Fibroblast of skin of left quadriceps (primary cell): ENCODE measurements at places on chromosomes 7 and 10.

DNA sequence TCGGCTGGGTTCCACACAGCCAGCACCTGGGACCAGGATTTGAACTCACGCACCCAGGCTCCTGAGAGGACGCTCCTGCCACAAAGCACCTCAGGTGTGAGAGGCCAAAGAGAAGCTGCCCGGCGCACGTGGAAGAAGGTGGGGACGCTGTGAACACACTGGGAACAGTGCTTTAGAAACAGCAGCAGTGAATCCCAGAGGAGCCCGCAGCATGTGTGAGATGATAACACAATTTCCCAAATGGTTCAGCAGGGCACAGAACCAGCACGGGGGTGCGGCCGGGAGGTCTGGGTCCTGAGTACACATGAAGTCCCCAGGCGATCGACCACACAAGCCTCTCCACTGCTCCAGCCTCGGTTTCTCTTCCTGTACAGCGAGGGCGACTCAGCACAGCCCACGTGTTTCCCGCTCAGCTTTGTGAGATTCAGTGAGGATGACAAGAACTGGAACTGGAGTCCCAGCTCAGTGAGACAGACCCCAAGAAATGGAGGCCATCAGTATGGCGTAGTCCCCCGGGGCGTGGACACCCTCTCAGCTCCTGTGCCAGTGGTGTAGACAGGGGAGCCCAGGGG is 188.3 kb downstream of the MAD1L1 start:
- no peak for DNase-seq

GRCh38 chr10:17782921-17783665 is 26.1 kb upstream of the MRC1 start:
- peak; percentile 24 for DNase-seq

DNA sequence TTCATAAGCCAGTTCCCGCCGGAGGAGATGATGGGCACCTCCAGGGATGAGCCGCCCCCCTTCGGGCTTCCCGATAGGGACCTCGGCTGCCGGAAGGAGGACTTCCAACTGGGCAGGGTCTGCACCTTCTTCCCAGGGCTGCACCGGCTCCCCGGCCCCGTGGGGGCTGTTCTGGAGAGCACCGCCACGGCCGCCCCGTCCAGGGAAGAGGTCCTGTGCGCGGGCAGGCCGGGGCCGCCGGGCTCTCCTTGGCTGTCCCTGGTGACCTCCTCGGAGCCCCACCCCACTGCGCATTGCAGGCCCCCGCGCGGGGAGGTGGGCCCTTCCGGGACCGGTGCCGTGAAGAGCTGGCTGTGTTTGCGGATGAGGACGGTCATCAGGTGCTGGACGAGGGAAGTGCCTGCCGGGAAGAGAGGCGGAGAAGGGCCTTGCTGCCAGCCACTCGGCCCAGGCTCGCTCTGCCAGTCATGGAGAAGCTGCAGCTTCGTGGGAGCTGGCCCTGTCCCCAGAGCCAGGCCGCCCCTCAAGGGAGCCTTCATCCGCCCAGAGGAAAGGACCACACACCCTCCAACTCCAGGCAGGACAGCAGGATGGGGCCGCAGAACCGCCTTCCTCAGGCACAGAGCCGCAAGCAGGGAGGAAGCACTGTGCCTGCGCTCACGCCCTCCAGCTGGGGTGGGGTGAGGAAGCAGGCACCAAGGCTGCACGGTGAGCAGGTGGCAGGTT is 144.4 kb downstream of the MAPK8 start:
- no peak for DNase-seq

GRCh38 chr10:74831518-74832120 is 5.2 kb downstream of the KAT6B start:
- DNase-seq = no peak

DNA sequence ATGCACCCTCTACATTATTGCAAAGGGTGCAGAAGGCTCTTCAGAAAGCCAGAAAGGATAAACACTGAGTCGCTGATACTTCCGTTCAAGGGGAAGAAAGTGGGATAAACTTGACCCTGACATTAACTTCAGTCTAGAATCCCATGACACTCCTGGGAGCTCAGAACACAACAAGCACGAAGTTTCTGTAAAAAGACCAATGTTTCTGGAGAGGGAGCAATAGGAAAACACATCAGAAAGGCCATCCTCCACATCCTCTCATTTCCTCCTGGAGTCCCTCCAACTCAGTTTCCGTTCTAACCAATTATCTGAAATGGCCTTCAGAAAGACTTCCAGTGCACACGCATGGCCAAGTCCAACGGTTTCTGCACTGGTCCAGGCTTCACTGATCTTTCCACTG is 113.5 kb downstream of the SORBS1 start:
- no peak for DNase-seq

DNA sequence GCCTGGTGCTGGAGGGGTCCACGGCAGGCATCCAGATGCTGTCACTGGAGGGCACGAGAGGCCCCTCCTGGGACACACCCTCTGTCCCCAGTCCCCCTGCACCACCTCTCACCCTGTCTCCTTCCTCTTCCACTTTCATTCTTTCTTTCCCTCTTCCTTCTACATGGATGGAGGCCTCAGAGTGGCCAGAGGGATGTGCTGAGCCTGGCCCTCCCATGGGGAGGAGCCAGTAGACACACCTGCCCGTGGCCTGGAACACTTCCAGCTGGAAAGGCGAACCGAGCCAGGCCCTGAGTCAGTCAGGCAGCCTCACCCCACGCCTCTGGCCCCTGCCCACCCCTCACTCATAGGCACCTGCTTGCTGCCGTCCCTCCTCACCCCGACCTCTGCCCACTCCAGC is 55.9 kb upstream of the MXI1 start:
- DNase-seq = no peak

- no peak for DNase-seq
These were observed 197.3 kb downstream of the PHF14 start for GRCh38 chr7:11170863-11171568.

- no peak for DNase-seq
These were observed 739 bp upstream of the MEST start for GRCh38 chr7:130490888-130491804.

GRCh38 chr10:43801140-43801539 is 152.5 kb upstream of the ZNF32 start:
- DNase-seq = no peak

DNA sequence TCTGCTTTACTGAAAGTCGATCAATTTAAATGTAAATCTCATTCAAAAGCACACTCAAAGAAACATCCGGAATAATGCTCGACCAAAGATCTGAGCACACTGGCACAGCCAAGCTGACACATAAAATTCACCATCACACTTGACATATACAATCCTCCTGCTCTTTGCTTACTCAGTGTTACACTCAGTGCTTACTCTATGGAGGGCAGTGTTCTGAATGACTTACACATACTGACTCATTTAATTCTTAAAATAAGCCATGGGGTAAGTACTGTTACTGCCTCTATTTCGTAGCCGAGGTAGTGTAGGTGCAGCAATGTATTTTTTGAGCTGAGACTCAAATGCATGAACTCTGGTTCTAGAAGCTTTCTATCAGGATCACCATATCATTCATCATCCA is 421.5 kb upstream of the LRRN3 start:
- DNase-seq = no peak

DNA sequence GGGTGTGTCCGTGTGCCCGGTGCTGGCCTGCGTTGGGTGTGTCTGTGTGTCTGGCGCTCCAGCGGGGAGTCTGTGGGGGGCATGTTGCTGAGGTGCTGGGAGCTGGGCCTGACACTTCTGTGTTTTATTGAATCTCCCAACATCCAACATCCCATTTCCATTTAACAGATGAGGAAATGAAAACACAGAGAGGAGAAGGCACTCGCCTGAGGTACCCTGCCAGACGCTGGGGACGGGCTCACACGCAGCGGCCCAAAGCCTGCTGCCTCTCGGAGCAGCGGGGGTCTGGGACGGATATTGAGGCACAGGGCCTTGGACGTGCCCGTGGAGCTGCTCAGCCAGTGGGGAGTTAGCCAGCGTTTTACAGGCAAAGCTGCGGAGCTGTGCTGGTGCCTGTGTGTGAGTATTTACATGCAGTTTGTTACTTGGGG is 133.9 kb downstream of the DNAJB6 start:
- DNase-seq = no peak

DNA sequence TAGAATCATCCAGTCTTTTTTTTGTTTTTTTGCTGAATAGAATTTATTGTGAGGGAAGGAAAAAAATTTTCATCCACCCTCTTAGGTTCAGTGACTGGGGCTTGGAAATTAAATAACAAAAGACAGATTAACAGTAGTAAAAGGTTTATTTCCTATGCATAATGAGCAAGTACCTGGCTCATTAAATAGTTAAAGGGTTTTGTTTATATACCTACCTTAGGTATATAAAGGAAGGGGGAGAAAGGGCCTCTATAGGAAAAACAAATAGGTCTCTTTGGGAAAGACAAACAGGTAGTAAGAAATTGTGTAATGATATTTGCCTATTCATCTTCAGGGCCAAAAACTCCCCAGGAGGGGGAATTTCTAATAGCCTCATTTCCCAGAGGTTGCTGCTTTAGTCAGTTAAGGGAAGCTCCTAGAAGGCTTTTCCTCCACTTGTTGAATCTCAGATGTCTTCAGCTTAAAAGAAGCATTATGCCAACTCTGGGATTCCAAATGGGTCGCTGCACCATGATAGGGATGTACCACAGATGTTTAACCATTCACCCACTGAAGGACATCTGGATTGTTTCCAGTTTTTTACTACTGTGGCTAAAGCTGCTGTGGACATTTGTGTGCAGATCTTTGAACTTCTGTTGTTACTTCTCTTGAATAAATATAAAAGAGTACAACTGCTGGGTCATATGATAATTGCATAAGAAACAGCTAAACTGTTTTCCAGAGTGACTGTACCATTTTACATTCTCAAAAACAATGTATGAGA is 11.3 kb downstream of the ACADSB start:
- DNase-seq = no peak

DNA sequence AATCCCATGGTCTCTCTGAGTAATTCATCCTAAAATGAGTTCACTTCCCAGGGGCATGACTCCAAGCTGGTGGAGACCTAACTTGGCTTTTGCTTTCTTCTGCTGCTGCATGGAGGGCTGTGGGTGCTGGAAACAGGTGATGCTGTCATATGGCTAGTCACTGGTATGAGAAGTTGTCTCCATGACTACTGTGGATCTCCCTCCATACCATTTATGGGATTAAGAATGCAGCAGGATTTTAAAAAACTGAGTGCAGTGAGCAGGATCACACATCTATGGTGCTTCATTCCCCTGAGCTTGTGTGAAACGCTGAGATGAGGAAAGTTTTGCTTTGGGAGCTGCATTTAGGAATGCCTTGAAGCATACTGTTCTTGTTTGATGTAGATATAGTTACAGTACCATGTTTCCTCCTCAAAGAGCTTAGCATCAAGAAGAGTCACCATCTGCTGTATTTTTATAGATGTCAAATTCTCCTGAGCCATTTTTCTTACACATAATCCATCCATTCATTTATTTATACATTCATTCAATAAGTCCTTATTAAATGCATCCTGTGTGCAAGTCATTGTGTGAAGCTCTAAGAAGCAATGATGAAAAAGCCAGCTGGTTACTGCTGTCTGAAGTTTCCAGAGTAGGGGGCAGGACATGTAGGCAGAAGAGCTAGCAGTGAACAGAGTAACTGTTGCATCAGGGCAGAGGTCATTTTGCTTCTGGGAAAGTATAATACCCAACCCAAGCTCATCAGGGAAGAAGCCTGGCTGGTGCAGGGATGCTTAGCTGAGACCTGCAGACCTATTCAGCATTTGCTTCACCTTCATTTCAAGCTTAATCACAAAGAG is 534.8 kb downstream of the AUTS2 start:
- DNase-seq = no peak
